ENCODE measurements at places on chromosomes 4 and X. TPM values are rescaled to one million over a fixed set of nuclear protein-coding genes. Genes with fewer than 3 reads are reported as not detected.
A peak's percentile ranks its signal among the peaks of the same experiment; 100 is the strongest.

DNA sequence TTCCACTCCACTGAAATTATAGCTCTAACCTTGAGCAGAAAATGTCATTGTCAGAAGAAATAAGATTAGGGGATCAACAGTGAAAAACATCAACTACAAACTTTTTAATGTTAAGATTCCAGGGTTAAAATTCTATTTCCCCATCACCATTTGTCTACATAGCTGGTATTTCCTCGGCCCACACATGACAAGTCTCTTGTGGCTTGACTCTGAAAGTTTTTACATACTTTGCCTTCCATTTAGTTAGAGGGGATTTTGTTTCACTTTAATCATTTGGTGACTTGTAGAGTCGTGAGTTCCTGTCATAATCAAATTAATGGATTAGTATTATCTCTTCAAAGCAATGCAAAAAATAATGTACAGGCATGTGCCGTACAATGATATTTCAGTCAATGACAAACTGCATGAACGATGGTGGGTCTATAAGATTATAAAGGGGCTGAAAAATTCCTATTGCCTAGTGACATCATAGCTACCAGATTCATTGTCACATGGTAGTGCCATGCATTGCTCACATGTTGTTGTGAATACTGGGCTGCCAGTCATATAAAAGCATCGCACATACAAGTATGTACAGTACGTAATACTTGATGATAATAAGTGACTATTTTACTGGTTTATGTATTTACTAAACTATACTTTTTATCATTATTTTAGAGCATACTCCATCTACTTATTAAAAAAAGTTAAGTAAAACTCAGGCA, 72.0 kb downstream of the ING2 start:
- no peaks in the 10 kb centered on the region for H3K36me3 ChIP-seq
- H3K27me3 ChIP-seq: peaks cover 3% of the 10 kb centered on the region
- no peaks in the 10 kb centered on the region for H3K4me1 ChIP-seq

DNA sequence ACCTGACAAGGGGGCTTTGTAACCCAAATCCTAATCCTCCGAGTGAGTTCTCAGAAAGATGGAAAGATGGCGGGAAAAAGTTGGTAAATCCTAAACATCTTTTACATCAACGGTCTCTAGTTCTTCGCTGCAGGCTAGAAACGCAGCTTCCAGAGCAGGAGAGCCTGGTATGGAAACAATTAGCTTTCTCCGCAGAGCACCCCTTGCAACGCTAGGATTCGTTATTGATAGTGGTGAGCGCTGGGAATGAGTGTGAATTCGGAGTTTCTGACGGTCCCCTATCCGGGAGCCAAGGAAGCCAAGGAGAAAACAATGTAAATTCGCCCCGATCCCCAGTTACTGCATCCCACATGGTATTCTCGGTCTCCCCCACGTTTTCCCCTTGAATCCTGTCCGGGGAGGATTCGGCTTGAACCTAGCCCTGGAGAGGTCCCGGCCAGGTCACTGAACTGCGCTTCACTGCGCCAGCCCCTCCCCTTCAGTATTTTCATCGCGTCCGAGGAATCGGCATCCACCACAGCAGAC, 4.7 kb upstream of the NEUROG2 start:
- H3K27me3 ChIP-seq: peaks cover 26% of the 10 kb centered on the region
- H3K4me1 ChIP-seq: peaks cover 27% of the 10 kb centered on the region
- no peak overlapping the region for H3K27ac ChIP-seq

GRCh38 chrX:35826503-35826902, 28.4 kb downstream of the MAGEB16 start:
- H3K36me3 ChIP-seq: no peaks in the 10 kb centered on the region
- no peak overlapping the region for H3K27ac ChIP-seq
- no peaks in the 10 kb centered on the region for H3K4me1 ChIP-seq
- H3K27me3 ChIP-seq: no peaks in the 10 kb centered on the region

DNA sequence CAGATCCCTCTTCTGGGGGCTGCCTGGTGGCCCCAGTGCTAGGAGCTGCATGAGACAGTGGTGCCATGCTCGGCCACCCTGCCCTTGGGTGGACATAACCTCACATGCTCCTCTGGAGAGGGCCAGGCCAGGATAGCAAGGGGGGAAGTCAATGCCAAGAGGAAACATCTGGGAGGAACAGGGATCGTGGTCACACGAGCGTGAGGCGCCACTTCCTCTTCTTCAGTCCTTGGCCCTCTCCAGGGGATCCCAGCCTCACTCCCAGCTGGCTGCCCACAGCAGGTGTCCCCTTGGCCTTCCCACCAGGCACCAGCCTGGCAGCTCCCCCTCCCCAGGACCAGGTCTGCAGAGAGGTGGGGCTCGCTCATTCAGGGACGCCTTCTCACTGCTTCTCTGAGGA, 28.6 kb downstream of the TBC1D14 start:
- H3K4me1 ChIP-seq: peaks cover 50% of the 10 kb centered on the region
- H3K4me3 ChIP-seq: peak overlapping the region; percentile 25
- peaks cover 9% of the 10 kb centered on the region for H3K36me3 ChIP-seq
- peak overlapping the region; percentile 89 for H3K27ac ChIP-seq

GRCh38 chr4:123503698-123504363, 107.2 kb downstream of the SPRY1 start:
- H3K4me3 ChIP-seq: no peak overlapping the region
- no peaks in the 10 kb centered on the region for H3K36me3 ChIP-seq

- no peaks in the 10 kb centered on the region for H3K36me3 ChIP-seq
- no peak for DNase-seq
- H3K4me3 ChIP-seq: no peak overlapping the region
- H3K27ac ChIP-seq: no peak overlapping the region
- H3K27me3 ChIP-seq: no peaks in the 10 kb centered on the region
- no peaks in the 10 kb centered on the region for H3K4me1 ChIP-seq
These were observed 5.5 kb downstream of the SEPSECS start for GRCh38 chr4:25154594-25155265.

DNA sequence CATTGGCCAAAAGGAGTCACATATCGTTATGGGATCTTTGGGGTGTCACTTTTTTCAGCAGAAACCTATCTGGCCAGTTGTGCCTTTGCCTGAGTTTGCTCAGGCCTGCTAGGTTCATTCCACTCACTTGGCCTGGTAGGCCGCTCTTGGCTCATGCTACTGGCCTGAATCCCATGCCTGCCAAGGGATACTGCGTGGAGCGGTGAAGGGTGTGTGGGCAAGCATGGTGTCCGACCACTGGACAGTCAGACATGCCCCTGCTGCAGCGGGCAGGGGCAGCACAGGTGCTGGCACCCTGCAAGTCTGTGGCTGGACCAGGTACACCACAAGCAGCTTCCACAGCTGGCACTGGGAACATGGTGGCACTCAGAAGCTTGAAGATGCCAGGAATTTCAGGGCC, 11.3 kb upstream of the PPM1K start:
- no peak overlapping the region for H3K27ac ChIP-seq
- no peak for DNase-seq
- peaks cover 2% of the 10 kb centered on the region for H3K27me3 ChIP-seq
- H3K4me1 ChIP-seq: peaks cover 3% of the 10 kb centered on the region

- no peak overlapping the region for H3K4me3 ChIP-seq
- no peak for DNase-seq
- no peak overlapping the region for H3K27ac ChIP-seq
- no peaks in the 10 kb centered on the region for H3K27me3 ChIP-seq
These were observed 64.5 kb downstream of the CPE start for GRCh38 chr4:165443276-165443675.

DNA sequence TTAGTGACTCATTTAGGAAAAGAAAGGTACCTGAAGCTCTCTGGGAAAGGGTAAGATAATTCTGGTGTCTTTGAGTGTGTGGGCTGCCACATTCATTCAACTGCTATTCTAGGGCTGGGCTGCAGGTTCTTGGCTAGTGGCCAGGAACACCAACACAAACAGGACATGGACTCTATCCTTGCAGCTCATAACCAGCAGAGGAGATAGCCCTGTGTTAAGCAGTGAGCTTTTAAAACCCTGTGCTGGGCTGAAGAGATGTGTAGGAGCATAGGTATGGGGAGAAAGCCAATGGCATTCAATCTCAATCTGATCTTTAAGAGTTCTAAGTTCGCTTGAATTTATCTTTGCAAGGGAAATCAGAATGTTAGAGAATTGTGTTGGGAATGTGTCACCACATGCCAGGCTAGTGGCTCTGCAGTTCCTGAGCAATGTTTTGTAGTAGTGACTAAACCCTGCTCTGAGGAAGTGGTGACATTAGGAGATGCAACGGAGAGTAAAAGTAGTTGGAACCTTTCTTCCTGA, 39.2 kb downstream of the SGMS2 start:
- no peaks in the 10 kb centered on the region for H3K36me3 ChIP-seq
- peaks cover 4% of the 10 kb centered on the region for H3K4me1 ChIP-seq
- no peak for DNase-seq
- no peak overlapping the region for H3K4me3 ChIP-seq
- no peaks in the 10 kb centered on the region for H3K27me3 ChIP-seq

- no peaks in the 10 kb centered on the region for H3K27me3 ChIP-seq
- H3K4me3 ChIP-seq: no peak overlapping the region
These were observed 165.1 kb downstream of the SLIT2 start for GRCh38 chr4:20416800-20417199.

DNA sequence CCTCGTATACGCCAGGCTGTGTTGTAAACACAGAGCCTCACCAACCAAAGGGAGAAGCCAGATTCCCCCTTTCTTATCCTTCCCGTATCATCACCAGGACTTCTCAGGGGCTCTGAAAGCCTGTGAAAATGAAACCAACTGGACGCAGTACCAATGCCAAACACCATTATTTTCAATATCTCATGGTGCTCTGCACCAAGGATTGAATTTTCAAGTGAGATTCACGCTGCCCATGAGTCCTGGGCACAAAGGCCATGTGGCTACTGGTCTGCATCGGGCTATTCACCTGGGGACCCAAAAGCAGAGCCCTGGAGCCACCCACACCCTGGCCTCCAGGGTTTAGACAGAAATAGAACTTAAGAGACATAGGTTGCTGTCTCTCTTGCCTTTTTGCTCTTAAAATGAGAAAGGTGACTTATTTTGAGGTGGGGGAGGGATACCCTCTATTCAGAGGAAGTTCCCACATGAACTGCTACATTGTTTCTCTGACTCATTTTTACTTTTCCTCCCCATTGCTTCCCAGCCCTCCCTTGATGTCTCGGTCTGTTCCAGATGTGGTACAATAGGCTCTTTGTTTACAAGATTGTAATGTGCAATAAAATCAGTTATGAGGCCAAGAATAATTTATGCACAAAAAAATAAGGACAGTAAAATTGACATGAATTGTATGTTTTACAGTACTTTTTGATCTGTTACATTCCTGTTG, 55.4 kb downstream of the MAML3 start:
- H3K4me3 ChIP-seq: no peak overlapping the region
- H3K36me3 ChIP-seq: no peaks in the 10 kb centered on the region
- no peak for DNase-seq
- H3K4me1 ChIP-seq: peaks cover 55% of the 10 kb centered on the region

GRCh38 chr4:184727430-184727829, 6.5 kb downstream of the CENPU start:
- H3K36me3 ChIP-seq: no peaks in the 10 kb centered on the region
- no peak overlapping the region for H3K4me3 ChIP-seq
- H3K27me3 ChIP-seq: no peaks in the 10 kb centered on the region
- DNase-seq: no peak

DNA sequence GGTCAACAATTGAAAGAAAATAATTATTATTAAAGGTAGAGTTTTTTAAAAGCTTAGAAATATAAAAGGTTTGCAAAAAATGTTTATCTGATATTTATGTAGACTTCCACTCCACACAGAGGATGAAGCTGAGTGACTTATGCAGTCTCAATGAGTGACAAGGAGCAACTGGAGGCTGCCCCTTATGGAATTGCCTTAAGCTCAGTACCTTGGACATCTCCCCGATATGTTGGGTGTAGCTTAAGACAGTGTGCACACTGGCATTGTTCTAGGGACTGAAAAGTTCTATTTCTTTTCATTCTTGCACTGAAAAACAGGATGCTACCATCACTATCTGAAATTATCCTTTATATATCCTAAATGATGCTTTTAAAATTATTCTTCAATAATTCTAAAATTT, 292.1 kb downstream of the PRDM5 start:
- H3K4me1 ChIP-seq: peaks cover 8% of the 10 kb centered on the region
- H3K4me3 ChIP-seq: no peak overlapping the region
- no peak for DNase-seq
- no peak overlapping the region for H3K27ac ChIP-seq
- H3K36me3 ChIP-seq: no peaks in the 10 kb centered on the region
- no peaks in the 10 kb centered on the region for H3K27me3 ChIP-seq

DNA sequence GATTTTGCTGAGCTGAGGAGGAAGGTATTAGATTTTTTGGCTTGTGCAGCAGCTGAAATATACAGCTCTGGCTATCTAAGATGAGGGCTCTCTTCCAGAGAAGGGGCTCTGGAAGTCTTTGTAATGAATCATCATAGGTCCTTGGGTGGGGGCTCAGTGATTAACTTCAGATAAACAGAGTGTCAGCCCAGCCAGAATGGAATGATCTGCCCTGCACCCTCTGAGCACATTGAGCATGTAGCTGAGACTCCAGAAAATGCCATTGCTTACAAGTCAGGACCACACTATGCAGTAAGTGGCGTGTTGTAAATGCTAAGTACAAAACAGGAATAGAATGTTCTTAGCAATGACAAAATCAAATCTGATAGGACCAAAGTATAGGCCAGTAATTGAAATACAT, 836.0 kb downstream of the PDHA2 start:
- no peaks in the 10 kb centered on the region for H3K27me3 ChIP-seq
- no peaks in the 10 kb centered on the region for H3K36me3 ChIP-seq
- no peak overlapping the region for H3K27ac ChIP-seq
- no peaks in the 10 kb centered on the region for H3K4me1 ChIP-seq
- H3K4me3 ChIP-seq: no peak overlapping the region

DNA sequence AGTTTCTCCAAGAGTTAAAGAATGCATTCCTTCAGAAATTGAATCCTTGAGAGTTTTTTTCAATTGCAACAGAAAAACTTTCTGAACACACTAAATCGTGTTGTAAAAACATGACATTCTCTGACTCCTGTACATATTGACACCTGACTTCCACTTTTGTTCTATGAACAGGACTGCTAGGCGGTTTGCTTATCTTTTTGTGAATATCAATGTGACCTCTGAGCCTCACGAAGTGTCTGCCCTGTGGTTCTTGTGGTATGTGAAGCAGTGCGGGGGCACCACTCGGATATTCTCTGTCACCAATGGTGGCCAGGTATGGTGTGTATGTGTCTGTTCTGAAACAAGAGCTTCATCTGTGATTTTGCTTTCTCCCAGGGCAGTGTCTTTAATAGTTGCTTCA, 71.9 kb downstream of the MAOA start:
- H3K36me3 ChIP-seq: no peaks in the 10 kb centered on the region
- no peak overlapping the region for H3K27ac ChIP-seq
- H3K4me1 ChIP-seq: no peaks in the 10 kb centered on the region
- H3K27me3 ChIP-seq: peaks cover 2% of the 10 kb centered on the region
- no peak for DNase-seq
- H3K4me3 ChIP-seq: no peak overlapping the region

DNA sequence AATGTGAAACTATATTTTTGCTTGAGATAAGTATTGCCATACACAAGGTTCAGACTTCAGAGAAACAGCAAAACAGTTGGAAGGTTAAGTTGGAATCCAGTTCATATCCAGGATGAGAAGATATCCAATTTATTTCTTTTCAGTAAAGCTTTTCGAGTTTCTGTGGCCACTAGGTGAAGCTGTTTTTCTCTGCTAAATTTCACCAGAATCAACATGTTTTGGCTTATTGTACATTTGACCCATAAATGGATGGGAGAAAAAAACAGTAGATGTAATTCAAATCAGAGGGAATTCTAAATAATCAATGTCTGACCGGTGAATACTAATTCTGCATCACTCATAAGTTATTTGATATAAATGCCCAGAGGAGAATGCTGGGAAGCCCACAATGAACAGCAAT, 9.1 kb upstream of the METTL14 start:
- no peak for DNase-seq
- no peak overlapping the region for H3K4me3 ChIP-seq
- H3K4me1 ChIP-seq: no peaks in the 10 kb centered on the region
- H3K27me3 ChIP-seq: peaks cover 3% of the 10 kb centered on the region
- H3K27ac ChIP-seq: no peak overlapping the region

Gene SPATA4
- total RNA-seq: not detected

Gene RNF150
- total RNA-seq: 23.3 TPM

Gene EMD
- total RNA-seq: 56.8 TPM

Gene FATE1
- not detected for total RNA-seq

Gene FGF13
- 34.2 TPM for total RNA-seq

Gene SLC4A4
- 0.86 TPM for total RNA-seq

Gene DMRTC1
- total RNA-seq: 1.4 TPM

Measured in glutamatergic neuron (in vitro differentiated cells).